ENCODE measurements at places on chromosomes 1 and 21.
A peak's percentile ranks its signal among the peaks of the same experiment; 100 is the strongest.

DNA sequence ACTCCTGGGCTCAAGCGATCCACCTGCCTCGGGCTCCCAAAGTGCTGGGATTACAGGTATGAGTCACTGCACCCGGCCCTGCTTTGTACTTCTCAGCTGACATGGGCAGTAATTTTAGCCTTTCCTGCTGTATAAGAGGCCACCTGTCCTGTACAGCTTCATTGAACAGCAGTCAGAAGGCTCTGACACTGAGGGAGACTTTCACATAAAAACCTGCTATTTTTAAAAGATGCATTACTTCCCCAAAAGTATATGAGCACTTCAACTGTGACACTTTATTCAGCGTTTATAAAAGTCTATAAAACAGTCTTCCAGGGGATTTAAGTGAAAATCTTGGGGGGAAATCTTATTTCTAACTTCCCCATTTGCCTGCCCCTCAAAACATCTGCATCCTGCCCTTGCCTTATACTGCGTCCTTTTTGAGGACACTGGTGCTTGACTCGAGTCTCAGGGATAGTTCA lies 17.6 kb downstream of the RNU5D-1 start:
- DNase-seq = no peak
- H3K4me3 ChIP-seq = no peak overlapping the region
- H3K27me3 ChIP-seq = no peaks in the 10 kb centered on the region
- H3K27ac ChIP-seq = no peak overlapping the region
- H3K4me1 ChIP-seq = peaks cover 11% of the 10 kb centered on the region

DNA sequence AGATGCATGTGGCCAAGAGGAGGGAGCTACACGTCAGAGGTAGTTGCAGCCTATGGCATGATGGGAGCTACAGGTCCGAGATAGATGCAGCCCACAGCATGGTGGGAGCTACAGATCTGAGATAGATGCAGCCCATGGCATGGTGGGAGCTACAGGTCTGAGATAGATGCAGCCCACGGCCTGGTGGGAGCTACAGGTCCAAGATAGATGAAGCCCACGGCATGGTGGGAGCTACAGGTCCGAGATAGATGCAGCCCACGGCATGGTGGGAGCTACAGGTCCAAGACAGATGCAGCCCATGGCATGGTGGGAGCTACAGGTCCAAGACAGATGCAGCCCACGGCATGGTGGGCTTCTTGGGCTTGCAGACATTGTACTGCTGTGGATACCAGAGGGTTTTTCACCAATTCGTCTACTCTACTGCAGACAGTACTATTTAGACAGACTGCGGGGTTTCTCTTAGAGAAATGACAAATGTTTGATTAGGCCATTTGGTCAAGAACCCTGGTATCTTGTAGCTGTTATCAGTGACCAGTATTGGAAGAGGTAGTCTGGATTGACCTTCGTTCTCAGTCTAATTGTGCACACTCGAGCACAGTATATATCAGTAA lies 127.4 kb downstream of the DHRS3 start:
- H3K36me3 ChIP-seq = no peaks in the 10 kb centered on the region
- peaks cover 7% of the 10 kb centered on the region for H3K4me1 ChIP-seq
- no peak for DNase-seq
- H3K27me3 ChIP-seq = no peaks in the 10 kb centered on the region
- H3K27ac ChIP-seq = no peak overlapping the region
- no peak overlapping the region for H3K4me3 ChIP-seq

- H3K27me3 ChIP-seq = no peaks in the 10 kb centered on the region
- no peak overlapping the region for H3K4me3 ChIP-seq
- peak; percentile 29 for DNase-seq
- peaks cover 2% of the 10 kb centered on the region for H3K4me1 ChIP-seq
- no peak overlapping the region for H3K27ac ChIP-seq
These were observed 10.2 kb upstream of the CREG1 start for GRCh38 chr1:167563579-167564246.

DNA sequence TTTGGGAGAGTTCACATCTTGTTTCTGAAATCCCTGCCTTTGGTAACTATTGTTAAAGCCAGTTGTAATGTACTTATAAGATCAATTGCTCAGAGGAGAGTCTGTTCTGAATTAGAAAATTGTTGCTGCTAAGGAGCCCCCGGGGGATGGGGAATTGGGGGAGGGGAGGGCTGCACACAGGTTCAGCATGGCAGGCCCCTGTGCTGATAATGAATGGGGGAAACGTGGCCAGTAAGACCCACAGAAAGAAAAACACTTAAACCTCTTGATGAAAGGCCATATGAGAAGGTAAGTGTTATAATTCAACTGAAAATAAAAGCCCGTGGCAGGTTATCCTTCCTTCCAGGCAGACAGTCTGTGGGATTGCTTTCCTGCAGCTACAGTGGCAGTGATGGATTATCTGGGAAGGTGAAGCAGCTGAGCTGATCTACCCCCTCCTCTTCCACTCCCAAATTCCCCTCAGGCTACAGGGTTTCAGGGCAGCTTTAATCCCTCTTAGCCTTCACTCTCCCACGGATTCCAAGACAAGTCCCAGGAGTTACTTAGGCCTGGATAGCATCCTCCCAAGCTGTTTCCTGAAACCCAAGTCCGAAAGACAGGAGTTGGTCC lies 398.8 kb downstream of the TBX15 start:
- H3K27ac ChIP-seq = no peak overlapping the region
- H3K4me1 ChIP-seq = no peaks in the 10 kb centered on the region
- H3K36me3 ChIP-seq = no peaks in the 10 kb centered on the region
- H3K4me3 ChIP-seq = no peak overlapping the region
- no peak for DNase-seq
- no peaks in the 10 kb centered on the region for H3K27me3 ChIP-seq

DNA sequence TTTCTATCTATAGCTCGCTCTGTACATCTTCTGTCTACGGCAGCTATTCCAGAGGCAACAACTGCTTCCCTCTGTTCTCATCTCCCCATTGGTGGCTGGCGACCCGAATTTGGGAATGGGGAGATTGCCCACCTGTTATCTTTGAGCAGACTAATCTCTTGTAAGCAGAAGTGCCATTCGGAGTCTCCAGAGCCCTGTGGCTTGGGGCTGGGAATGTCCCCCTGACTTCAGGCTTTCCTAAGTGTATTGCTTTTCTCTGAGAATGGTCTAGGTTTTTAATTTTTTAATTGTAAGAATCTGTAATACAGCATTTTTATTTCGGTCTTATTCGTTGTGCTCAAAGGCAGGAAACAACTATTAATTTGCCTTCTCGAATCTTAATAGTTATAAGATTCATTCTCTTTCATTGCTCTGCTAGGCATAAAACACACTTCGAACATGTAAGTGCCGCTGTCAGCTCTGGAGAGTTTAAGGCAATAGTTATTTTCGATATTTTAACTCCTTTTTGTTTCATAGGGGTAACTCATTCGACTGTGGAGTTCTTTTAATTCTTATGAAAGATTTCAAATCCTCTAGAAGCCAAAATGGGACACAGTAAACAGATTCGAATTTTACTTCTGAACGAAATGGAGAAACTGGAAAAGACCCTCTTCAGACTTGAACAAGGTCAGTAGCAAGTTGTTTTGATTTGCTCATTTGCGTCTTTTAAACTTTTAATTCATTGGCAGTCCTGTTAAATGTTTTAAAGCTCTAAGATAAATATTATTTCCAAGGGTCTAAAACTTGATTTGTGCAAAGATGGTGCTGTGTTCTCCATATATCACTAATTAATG lies 514 bp downstream of the AGL start:
- peak overlapping the region; percentile 78 for H3K4me3 ChIP-seq
- DNase-seq = no peak
- no peaks in the 10 kb centered on the region for H3K27me3 ChIP-seq
- H3K36me3 ChIP-seq = no peaks in the 10 kb centered on the region
- peaks cover 3% of the 10 kb centered on the region for H3K4me1 ChIP-seq
- H3K27ac ChIP-seq = peak overlapping the region; percentile 92

DNA sequence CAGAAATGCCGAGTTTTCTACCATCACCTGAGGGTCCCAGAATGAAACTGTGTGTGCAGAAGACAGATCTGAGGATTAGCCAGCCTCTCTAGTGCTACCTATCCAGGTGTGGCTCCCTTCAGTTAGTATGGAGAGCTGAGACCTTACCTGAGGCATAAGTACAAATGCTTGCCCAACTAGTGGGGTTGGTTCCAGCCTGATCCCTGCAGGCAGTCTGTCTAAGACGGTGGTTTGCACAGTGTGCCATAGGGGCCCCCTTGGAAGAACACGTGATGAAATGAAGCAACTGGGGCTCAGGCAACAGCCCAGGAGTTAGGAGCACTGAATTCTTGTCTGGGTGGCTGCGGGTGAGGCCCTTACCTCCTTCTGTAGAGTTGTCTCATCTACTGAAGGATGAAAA lies 15.6 kb downstream of the S100A7A start:
- H3K4me3 ChIP-seq = no peak overlapping the region
- no peaks in the 10 kb centered on the region for H3K36me3 ChIP-seq
- H3K27me3 ChIP-seq = no peaks in the 10 kb centered on the region
- H3K27ac ChIP-seq = no peak overlapping the region

Data from lung (tissue), 17 donors.